ENCODE measurements at places on chromosomes 7 and 10.

DNA sequence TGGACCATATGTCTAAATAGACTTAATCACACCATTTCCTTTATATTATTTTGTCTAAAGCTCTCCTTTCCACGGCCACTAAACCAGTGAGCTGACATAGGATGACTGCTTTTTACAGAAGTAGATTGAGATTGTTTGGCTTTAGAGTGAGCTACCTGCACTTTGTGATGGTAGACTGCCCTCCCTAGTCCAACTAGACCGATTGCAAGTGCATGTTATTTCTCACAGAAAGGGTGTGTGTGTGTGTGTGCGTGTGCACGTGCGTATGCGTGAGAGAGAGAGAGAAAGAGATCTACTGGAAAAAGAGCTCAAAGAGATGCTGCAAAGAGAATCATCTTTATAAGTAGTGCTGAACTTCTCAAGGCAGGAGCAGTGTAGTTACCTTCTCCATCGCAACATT is 60.7 kb downstream of the VCL start:
- DNase-seq: peak; percentile 45

DNA sequence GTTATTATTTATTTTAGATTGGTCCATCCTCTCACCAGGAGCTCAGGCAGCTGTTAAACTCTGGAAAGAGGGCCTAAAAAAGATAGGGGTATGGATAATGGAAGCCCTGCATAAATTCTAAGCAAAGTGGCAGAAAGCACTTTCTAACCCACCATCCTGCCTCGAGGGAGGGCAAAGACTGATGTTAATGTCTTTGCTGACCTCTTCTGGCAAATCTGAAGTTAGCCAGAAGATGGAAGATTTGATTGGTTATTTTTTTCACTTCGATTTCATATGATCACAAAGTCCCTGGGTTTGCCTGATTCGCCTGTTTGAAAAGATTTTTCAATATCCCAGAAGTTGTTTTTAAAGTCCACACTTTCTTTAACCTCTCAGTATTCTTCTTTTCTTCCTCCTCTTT is 24.8 kb downstream of the OR9A2 start:
- DNase-seq: peak; percentile 36

DNA sequence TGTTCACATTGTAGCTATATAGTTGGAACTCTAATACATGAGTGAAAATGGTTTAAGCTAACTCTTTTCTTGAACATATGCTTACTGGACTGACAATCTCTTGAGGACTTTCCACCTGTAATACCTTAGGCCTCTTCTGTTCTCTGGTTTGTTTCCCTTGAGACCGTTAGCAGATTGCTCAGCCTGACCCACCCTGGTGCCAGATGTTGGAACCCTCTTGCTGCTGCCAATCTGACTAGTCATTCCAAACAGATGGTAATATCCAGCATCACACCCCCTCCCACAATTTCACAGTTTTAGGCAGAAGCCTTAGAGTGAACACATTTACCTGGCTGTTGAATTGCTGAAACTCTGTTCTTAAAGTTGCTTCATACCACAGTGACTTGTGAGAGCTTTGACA is 18.7 kb downstream of the CALD1 start:
- no peak for DNase-seq

DNA sequence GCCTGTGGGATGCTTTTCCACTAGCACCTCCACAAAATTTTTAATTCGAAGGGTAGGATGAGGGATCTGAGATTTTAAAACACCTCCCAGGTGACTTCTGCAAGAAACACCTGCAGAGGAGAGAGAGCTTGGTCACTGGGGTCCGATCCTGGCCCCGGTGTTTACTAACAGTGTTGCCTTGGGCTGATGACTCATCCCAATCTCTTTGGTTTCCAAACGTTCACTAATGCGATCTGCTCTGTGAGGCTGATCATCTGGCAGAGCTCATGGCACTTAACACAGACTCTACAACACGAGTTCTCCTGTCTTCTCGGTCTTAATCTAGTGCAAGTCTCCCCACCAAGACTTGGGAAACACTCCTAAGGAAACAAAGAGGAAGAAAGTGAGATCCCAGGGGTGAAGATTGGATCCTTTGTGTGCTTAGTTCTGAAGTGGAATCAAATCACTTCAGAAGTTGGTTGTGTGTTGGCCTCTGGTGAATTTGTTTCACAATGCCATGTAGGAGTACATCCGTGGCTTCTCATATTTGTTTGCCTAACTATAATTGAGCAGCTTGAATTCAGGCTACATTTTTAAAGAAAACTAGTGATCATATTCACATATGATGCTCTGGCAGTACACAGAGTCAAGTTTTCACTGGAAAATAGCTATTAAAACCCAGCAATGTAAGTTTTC is 407.9 kb downstream of the NRG3 start:
- no peak for DNase-seq

GRCh38 chr10:48671914-48672595 is 12.6 kb upstream of the WDFY4 start:
- no peak for DNase-seq

DNA sequence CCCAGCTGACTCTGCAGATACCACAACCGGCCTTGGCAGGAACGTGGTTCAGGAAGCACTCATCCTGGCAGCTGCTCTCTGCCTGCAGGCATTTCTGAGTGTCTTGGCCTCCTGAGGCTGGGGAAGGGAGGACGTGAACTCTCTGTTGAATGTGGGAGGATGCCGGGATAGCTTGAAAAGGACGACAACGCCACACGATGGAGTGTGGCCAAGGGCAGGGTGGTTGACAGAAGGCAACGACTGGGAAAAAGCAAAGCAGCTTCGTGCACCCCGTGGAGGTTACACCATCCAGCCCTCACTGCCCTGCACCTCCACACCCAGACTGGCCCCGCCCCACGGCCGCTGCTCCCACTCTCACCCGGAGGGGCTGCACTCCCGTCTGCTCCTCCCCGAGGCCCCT is 466.1 kb upstream of the FOXK1 start:
- DNase-seq: no peak

- DNase-seq: no peak
These were observed 20.7 kb downstream of the ZMIZ2 start for GRCh38 chr7:44769376-44769775.

DNA sequence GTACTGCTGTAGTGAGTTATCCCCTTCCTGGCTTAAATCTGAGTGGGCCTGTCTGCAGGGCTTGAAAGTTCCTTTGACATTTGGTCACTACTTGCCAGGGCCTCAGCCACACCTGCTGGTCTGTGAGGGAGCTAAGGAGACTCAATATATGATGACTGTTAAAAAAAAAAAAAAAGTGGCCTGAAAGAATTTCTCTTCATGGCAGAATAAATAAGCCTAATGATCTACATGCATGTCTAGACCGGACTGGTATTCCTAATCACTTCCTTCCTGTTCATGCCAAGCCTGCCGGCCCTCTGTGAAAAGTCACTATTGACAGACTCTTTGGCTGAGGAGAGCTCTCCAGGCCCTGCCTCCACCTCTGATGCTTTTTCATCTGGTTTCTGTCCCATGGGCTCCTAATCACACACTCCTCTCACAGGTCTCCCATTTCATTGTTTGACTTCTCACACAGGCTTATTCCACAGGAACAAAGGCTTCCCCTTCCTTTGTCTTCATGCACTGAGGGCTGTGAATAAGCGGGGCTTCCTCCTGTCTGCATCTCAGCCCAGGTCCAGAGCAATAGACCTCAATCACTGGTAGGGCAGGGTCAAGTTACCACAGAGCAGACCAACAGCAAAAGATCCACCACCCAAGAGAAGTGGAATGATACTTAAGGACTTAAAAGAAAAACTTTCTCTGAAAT is 99.1 kb upstream of the SEC61G start:
- no peak for DNase-seq

GRCh38 chr7:75623390-75624133 is 115.2 kb downstream of the HIP1 start:
- no peak for DNase-seq

- no peak for DNase-seq
These were observed 20.7 kb upstream of the CACUL1 start for GRCh38 chr10:118775478-118775877.

DNA sequence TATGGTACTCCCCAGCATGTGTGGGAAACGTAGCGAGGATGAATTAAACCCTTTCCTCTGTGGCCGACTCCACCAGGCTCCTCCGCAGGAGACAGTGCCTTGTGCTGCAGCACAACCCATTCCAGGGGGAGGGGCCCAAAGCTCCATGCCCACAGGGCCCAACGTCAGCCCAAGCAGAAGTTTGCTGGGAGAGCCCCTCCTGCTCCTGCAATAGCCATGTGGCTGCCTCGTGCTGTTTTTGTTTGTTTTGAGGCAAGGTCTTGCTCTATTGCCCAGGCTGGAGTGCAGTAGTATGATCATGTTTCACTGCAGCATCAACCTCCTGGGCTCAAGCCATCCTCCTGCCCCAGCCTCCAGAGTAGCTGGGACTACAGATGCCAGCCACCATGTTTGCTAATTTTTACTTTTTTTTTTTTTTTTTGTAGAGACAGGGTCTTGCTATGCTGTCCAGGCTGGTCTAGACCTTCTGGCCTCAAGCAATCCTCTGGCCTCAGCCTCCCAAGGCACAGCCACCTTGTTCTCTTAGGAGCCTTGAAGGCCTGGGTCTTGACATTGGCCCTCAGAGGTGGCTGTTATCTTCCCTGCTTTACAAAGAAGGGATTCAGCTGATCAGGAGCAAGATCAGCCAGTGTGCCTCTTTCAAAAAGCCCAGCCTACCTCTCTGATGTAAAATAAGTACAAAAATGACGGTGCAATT is 102.8 kb downstream of the DYNC2I1 start:
- DNase-seq: no peak

DNA sequence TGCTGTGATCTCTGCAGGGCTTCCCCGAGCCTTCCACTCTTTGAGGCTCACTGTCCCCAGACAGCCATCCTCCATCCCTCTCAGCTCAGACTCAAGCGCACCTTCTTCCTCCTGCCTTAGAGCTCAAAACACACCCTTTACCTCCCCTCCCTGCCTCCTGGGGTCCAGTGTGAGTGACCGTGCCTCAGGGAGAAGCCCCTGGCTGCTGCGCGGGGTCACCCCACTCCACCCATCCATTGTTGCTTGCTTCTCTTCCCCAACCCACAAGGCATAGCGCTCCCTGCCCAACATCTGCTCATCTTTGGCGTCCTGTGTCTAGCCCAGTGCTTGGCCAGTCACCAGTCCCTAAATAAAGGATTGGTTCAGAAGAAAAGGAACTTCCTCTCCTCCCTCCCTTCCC is 170.3 kb downstream of the TCERG1L start:
- no peak for DNase-seq

- no peak for DNase-seq
These were observed 4.5 kb upstream of the TRIM24 start for GRCh38 chr7:138455609-138456008.

DNA sequence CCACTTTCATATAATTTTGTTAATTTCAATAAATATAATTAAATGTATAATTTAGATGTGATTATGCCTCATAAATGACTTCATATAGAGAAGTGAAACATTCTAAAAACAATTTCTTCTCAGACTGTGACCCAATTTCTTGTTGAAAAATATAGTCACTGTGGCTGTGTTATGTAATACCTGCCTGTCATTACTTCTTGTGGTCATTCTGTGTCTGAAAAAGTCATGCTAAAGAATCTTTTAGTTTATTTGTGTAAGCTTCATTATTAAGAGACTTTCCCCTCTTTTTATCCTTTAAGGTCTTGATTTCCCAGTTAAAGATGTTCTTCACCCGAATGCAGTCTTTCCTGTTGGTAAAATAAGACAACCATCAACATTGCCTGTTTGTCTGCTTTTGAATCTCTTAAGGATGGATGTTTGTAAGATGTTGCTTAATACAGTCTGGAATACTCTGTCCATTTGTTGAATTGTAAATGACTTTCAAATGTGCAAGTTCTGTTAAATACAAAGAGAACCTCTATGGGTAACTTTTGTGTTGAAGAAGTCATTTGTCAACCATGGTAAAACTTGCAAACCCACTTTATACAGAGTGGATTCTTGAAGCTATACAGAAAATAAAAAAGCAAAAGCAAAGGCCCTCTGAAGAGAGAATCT is 16.0 kb downstream of the KAT6B start:
- DNase-seq: no peak

- peak; percentile 87 for DNase-seq
These were observed 527.8 kb downstream of the LRMDA start for GRCh38 chr10:75959209-75959608.

DNA sequence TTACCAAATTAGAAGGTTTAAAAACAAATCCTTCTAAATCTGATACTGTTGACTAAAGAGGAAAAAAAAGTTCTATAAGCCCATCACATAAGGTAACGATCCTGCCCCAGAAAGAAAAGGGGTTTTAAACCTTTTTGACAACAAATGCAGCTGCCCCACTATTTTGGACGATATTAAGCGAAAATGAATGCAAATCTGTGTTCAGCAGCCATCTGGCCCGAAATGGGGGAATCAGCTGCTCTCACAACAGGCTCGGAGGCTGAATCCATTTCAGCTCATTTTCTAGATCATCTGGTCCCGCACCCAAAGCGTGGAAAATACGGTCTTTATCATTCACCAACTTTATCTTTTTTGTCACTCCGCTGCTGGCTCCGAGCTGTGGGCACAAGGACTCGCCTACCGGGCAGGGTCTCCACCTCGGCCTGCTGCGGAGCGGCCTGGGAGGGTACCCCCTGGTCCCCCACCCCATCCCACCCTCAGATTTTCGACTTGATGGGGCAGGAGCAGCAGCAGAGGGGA is 2.4 kb upstream of the EBF3 start:
- DNase-seq: no peak

DNA sequence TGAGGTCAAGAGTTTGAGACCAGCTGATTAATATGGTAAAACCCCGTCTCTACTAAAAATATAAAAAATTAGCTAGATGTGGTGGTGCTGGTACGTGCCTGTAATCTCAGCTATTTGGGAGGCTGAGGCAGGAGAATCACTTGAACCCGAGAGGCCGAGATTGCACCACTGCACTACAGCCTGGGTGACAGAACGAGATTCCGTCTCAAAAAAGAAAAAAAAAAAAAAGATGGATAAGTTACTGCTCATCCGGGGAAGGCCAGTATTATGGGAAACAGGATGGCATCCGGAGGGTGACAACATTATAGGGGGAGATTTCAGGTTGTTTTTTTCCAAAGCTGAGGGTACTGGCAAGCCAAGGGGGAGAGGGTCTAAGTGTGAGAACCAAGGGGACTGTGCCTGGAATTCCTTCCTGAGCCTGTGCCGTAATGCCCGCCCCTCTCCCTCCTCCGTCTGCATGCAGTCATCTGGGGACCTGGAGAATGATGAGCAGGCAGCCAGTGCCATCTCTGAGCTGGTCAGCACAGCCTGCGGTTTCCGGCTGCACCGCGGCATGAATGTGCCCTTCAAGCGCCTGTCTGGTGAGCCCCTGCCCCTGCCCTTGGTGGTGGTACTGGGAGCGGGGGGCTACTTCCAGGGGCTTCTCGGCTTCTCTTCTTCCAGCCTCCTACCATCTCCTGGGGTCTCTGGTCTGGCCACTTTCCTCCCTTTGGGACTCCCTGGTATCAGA is 4.4 kb downstream of the LAMTOR4 start:
- DNase-seq: no peak

Data from ACHN (cell line).